ENCODE measurements at places on chromosomes 13 and 19. TPM values are rescaled to one million over a fixed set of nuclear protein-coding genes. Genes with fewer than 3 reads are reported as not detected.

GRCh38 chr19:56367829-56368711 lies 25.3 kb downstream of the ZNF582 start:
- no peaks in the 10 kb centered on the region for H3K36me3 ChIP-seq
- H3K27ac ChIP-seq, result peak overlapping the region; percentile 93
- peak overlapping the region; percentile 58 for H3K4me3 ChIP-seq
- peak; percentile 90 for DNase-seq
- H3K4me1 ChIP-seq, result no peaks in the 10 kb centered on the region

DNA sequence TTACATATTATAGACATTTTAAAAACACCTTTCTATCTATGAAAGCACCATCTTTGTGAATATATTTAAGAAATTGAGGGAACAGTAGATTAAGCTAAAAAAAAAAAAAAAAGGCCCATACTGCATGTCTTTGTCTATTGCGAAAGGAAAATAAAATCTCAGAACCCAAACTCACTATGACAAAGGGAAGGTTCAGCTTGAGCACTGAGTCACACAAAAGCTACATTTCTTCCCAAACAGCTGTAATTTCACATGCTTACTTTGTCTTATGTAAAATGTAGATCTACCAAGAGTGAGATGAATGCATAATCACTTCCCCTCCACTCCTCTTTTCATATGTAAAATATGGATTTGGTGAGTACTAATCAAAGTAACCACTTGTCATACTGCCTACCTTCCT lies 640.1 kb upstream of the KLF12 start:
- no peaks in the 10 kb centered on the region for H3K27me3 ChIP-seq
- no peaks in the 10 kb centered on the region for H3K36me3 ChIP-seq
- H3K4me1 ChIP-seq, result no peaks in the 10 kb centered on the region
- no peak overlapping the region for H3K4me3 ChIP-seq
- no peak overlapping the region for H3K27ac ChIP-seq

DNA sequence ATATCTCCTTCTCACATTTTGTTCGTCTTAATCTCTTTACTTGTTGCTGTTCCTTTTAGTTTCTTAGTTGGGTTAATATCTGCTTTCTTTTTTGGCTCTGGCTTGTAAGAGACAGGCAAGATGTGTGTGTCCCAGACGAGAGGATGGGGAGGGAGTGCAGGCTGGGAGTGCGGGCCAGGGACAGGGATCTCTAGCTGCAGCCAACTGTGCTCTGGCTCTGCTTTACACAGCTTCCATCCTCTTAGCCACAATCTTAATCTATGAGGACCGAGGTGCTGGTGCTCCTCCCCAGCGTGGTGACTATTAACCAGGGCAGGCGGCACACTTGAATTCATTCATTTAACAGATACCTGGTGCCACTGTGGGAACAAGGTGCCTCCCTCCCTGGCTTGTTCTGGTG lies 70.9 kb upstream of the WASF3 start:
- H3K4me1 ChIP-seq, result no peaks in the 10 kb centered on the region
- no peak overlapping the region for H3K27ac ChIP-seq
- H3K27me3 ChIP-seq, result peaks cover 7% of the 10 kb centered on the region
- H3K36me3 ChIP-seq, result no peaks in the 10 kb centered on the region

- no peaks in the 10 kb centered on the region for H3K36me3 ChIP-seq
- peak within 1 kb of the TSS; percentile 24 for H3K4me3 ChIP-seq
- H3K4me1 ChIP-seq, result no peaks in the 10 kb centered on the region
- peaks cover 48% of the 10 kb centered on the region for H3K27me3 ChIP-seq
- no peak for DNase-seq
- H3K27ac ChIP-seq, result no peak within 1 kb of the TSS
Measured at GRCh38 chr19:3868770-3869456, at the start of gene ZFR2. ZFR2 (minus strand) TSS chr19:3869038; CDS start chr19:3869017, 21 bp downstream.

- peaks cover 14% of the 10 kb centered on the region for H3K27me3 ChIP-seq
- DNase-seq, result no peak
- no peaks in the 10 kb centered on the region for H3K4me1 ChIP-seq
Measured at GRCh38 chr19:374183-374885, 29.7 kb upstream of the MIER2 start.

GRCh38 chr19:35281303-35281702 lies 1.0 kb upstream of the HAMP start:
- no peaks in the 10 kb centered on the region for H3K36me3 ChIP-seq
- no peak for DNase-seq

- DNase-seq, result no peak
- peaks cover 5% of the 10 kb centered on the region for H3K4me1 ChIP-seq
- no peaks in the 10 kb centered on the region for H3K36me3 ChIP-seq
- peak overlapping the region; percentile 81 for H3K4me3 ChIP-seq
- peak overlapping the region; percentile 96 for H3K27ac ChIP-seq
- no peaks in the 10 kb centered on the region for H3K27me3 ChIP-seq
Measured at GRCh38 chr19:12996406-12997094, 1.3 kb downstream of the NFIX start.

DNA sequence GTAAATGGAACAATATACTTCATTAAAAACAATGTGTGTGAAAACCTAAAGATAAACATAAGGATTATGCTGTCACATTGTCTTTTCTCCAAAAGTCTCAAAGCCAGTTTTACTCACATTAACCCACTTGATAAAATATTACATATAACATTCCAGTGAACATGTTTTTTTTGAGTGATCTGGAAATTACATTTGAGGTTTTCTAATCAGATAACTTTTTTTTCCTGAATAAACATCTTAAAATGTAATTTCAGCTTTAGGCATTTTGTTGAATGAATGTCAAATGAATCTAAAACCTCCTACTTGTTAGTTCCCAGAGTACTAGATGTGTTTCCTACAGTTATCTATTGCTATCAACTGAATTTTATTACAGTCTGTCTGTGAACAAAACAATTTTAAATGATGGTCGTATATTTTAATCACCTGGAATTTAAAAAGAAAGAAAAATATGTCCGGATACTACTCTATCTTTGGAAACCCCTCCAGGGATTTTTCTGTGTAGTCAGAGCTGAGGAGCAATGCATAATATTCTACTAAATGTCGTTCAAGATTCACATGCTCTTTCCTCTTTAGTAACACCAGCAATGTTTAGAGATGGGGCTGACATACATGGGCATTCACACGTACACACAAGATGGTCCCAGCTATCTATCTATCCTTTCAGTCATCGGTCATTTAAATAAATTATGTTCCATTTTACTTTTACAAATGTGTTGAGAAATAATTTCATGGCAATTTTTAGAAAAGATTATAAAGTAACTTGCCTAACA lies 283.9 kb downstream of the KLF12 start:
- H3K4me1 ChIP-seq, result no peaks in the 10 kb centered on the region
- no peak for DNase-seq
- H3K27ac ChIP-seq, result no peak overlapping the region
- H3K4me3 ChIP-seq, result no peak overlapping the region
- H3K27me3 ChIP-seq, result no peaks in the 10 kb centered on the region
- H3K36me3 ChIP-seq, result no peaks in the 10 kb centered on the region

DNA sequence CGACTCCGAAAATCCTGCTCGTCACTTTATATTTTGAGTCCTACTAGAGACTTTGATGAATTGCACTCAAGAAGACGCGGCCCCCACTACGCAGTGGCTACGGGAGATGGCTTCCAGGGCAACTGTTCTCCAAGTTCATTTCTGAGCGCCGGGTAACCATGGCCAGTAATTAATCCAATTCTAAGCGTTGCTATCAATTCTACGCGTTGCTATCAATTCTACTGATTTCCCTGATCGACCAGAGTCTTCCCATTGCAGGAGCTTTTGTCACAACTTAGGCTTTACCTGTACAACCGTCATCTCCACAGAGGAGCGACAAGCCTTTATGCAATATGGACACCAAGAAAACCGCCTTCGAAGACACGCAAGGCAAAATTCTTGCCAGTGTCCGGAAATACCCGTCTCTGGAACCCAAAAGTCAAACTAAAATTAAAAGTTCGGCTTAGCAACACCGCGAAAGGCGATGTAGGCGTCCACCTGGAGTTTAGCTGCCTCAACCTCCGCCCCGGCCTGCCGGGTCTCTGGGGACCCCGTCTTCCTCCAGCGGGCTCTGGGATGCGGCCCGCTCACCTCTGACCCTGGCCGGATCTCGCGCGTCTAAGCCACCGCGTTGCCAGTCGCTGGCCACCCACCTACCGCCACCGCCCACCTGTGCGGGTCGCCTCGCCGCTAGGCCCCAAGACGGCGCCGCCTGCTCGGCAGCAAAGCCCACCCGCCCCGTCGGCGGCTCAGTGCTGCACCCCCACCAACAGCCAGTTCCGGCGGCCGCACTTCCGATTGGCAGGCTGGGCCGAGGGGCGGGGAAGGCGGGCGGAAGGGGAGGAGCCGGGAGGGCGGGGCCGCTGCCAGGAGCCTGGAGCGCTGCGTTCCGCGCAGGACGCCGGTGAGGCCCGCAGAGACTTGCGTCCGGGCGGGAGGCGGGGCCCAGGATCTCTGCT lies at the start of gene SUPT20H:
Gene SUPT20H (minus strand): TSS at position 779 of the 938 bp plus-strand sequence. CDS start 8,198 bp downstream, outside the sequence.
- H3K36me3 ChIP-seq, result no peaks in the 10 kb centered on the region
- DNase-seq, result peak; percentile 93
- H3K27ac ChIP-seq, result peak within 1 kb of the TSS; percentile 90
- no peaks in the 10 kb centered on the region for H3K4me1 ChIP-seq
- H3K27me3 ChIP-seq, result no peaks in the 10 kb centered on the region

The CEACAM7 gene
- not detected for total RNA-seq

The RFPL4AL1 gene
- not detected for total RNA-seq

Measured in breast epithelium (tissue), 4 donors.